ENCODE measurements at places on chromosomes 2 and 18. TPM values are rescaled to one million over a fixed set of nuclear protein-coding genes. Genes with fewer than 3 reads are reported as not detected.

DNA sequence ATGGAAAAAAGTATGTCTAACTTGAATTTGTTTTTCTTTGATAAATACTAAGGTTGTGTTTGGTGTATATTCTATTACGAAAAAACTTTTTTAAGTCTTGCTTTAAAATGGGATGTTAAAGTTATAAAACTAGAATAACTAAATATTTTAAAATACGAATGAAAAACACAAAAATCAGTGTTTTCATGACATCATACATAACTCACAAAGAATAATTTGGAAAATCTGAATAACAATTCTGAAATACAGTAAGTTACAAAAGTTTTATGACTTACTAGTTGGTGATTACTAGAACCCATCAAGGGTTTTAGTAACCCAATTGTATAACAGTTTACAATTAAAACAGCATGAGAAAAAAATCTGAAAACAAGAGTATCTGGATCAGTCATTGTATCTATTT, 61.2 kb downstream of the PIGN start:
- no peak for DNase-seq

The CROCC2 gene
- total RNA-seq, result not detected

DNA sequence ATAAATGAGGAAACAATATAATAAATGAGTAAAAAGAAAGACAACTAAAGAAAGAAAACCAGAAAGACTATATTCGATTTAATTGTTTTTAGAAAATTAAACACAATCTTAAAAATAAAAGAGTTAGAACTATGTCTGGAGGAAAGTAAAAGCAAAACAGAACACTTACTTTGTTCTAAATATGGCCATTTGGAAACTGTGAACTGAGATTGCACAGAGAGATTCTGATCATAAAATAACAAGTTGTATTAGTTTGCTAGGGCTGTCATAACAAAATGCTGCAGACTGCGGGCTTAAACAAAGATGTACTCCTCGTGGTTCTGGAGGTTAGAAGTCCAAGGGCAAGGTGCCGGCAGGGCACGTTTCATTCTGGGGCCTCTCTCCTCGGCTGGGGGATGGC, 128.1 kb upstream of the AQP4 start:
- DNase-seq, result no peak

DNA sequence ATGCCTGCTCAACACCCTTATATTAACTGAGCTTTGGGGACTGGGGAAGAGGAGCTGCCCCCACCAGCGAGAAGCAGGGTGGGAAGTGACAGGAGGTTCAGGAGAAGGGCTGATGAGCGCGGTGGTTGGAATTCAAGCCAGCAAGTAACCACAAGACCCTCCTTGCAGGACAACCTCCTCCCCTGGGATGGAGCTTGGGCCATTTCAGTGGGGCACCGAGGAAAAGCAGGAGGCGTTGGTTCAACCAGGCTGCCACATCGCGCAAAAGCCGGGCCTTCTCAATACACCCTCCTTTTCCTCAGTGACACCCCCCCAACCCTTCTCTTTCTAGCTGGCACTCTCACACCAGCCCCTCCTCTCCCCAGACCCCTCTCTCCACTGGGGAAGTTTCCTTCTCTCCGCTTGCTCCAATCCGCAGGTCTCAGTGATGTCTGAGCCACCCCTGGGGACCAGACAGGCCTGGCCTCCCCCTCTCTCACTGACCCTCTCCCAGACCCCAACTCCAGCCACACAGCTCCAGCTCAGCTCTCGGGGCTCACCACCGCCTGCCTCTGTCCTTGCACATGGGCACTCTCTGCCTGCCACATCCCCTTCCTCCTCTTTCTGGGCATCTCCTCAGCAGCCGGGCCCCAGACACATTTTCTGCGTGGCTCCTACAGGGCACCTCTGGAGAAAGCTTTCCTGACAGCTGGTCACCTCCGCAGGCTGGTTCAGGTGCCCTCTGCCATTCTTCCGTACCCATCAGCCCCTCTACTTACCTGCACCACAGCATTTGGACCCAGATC, 44.5 kb downstream of the KCNF1 start:
- DNase-seq, result no peak

DNA sequence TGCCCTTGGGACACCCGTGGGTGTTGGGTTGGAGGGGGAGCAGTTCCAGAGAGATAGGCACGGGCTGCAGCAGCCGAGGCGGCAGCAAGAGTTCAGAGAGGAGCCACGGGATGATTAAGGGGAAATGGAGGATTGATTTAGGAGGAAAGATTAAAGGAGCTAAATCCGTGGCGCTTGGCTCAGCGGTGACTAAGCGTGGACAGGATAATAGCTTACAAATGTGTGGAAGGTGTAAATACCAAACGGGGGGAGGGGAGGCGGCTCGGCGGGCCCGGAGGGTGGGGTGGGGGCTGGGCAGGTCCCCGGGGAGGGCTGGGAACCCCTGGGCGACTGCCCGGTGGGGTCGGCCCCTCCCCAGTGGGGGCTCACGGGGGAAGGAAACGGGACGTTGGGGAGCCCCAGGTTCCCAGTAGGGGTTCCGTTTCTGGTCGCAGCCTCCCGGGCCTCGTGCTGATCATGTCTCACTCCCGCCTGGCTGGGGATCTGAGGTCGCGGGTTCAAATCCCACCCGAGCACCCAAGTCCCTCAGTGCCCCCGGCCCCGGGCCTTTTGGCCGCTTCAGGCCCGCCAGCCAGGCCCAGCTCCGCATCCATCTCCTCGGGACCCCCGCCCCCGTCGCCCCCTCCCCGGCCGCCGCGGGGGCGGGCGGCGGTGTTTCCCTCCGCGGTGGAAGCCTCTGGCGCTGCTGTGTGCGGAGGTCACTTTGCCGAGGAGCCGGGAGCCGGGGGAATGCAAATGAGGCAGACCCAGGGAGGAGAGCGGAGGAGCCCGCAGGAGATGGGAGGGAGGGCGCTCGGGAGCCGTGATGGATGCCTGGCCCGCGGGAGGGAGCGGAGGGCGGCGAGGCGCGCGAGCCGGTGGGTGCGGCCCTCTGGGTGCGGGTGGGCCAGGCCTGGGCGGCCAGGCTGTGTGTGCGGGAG, 8.1 kb downstream of the ASIC4 start:
- peak; percentile 42 for DNase-seq

DNA sequence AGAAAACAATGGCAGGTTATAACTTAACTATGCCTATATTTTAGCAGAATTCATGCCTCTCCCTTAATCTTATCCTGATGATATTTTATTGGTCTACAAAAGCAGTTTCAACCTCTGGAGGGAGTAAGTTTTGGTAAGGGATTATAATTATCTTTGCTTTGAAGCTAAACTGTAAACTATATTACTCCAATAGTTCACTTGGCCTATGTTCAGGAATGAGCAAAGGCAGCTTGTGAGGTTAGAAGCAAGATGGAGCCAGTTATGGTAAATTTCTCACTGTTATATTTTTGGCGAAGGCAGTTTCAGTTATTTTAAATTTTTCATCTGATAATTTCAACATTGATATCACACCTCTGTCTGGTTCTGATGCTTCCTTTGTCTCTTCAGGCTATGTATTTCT, 192.5 kb upstream of the RGPD4 start:
- no peak for DNase-seq

The ANKRD62 gene
- total RNA-seq, result not detected

The ITGB6 gene
- 4.4 TPM for total RNA-seq

- DNase-seq, result peak; percentile 42
Observed at GRCh38 chr2:121205321-121205942, 79.6 kb downstream of the TFCP2L1 start.

DNA sequence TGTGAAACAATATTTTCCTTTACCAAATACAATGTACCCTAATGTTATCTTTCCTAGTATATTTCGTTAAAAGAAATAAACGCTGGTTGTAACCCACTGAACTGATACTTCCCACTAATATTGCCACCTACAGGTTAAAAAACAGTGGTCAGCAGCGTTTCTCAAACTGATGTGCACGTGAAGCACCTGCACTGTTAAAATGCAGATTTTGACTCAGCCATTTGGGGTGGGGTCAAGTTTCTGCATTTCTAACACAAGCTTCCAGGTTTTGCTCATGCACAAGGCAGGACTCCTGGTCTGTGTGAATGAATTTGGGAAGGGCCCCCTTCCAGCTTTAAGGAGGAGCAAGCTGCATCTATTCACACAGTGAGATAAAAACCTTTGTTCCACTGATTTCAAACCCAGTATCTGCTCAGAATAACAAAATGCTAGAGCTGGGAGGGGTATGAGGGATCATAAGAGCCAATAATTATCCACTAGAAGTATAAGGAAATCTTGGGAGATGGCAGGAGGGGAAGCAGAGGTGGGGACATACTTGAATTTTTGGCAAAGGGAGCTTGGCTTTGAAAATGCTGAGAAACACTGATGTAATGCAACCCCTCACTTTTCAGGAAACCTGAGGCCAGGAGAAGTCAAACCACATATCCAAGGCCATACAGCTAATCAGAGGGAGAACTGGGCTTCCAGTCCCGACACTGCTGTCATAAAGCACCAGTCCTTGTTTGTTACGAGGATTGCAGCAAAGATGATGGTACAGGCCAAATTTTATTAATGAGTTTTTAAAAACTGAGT, 116.2 kb downstream of the RBMS1 start:
- no peak for DNase-seq

GRCh38 chr2:651951-652373, 25.2 kb downstream of the TMEM18 start:
- no peak for DNase-seq

GRCh38 chr2:188875104-188875503, 99.1 kb upstream of the COL3A1 start:
- no peak for DNase-seq

The SETBP1 gene
- total RNA-seq, result 6.7 TPM

- DNase-seq, result peak; percentile 80
Observed at GRCh38 chr18:78213361-78213994, 766.1 kb upstream of the SALL3 start.

GRCh38 chr2:54455131-54455562, 980 bp upstream of the SPTBN1 start:
- DNase-seq, result peak; percentile 41

DNA sequence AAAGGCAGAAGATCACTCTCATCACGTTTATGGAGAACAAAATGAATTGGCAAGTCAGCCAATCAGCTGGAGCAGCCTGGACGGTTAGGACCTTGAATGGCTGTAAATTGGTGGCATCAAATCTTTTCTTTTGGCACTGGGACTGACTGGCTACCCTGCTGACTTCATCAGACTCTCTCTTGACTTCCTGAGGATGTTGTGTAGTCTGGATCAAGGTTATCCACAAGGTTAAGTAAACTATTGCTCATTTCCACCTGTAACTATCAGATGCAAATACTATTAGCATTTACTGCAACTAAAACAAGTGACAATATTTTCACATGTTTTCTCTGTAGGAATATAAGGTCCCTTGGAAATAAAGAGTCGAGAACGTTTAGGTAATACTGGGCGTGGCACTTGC, 134.3 kb upstream of the RASGRP3 start:
- no peak for DNase-seq

DNA sequence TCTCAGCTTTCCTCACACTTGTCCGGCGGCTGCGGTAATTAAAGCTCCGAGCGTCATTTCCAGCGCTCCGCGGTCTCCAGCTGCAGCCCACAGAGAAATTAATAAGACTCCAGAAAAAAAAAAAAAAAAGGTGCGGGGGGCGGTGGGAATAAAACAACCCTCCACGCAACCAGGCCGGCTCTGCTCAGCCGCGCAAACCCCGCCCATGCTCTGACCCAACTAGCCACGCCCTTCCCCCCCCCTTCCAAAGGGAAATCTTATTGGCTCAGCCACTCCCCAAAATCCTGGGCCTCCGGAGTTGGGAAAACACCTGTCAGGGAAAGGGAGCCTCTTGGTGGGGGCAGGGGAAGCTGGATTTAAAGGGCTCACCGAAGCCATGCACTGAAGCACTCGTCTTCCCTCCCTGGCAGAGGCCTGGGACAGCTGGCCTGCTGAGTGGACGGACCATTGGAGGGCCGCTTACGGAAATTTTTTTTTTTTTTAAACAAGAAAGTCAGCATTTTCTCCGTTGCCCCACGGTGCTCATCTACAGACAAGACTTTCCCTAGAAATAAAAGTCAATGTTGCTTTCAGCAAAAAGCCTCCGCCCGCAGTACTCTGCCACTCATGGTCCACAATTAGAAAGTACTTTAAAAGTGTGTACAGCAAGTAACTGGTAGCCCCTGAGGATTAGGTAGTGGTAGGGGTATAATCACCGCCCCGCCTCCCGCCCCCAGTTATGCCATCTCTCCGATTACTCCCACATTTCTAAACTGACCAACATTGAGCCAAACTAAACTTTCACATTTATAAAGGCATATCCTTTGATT, 674 bp upstream of the ERBB4 start:
- peak; percentile 77 for DNase-seq

DNA sequence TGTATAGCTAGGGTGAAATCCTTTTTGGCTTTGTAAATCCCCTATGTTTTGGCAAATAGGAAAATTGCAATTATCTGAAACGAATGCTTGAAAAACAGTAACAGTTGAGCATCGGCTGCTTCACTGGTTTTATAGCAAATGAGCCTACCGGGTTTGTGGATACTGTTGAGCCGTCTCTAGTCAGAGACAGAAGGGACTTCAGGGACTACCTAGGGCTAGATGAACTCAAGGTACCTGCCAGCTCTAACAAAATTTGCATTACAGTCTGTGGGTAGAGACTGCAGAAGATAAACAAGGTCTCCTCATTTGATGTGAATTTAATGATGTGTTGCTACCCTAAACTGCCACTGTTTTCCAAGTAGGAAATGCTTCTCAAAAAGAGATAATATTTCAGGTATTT, 101.1 kb downstream of the EML6 start:
- DNase-seq, result no peak

- no peak for DNase-seq
Observed at GRCh38 chr2:146837857-146838256, 1007.0 kb upstream of the ACVR2A start.

The UNC80 gene
- total RNA-seq, result not detected

DNA sequence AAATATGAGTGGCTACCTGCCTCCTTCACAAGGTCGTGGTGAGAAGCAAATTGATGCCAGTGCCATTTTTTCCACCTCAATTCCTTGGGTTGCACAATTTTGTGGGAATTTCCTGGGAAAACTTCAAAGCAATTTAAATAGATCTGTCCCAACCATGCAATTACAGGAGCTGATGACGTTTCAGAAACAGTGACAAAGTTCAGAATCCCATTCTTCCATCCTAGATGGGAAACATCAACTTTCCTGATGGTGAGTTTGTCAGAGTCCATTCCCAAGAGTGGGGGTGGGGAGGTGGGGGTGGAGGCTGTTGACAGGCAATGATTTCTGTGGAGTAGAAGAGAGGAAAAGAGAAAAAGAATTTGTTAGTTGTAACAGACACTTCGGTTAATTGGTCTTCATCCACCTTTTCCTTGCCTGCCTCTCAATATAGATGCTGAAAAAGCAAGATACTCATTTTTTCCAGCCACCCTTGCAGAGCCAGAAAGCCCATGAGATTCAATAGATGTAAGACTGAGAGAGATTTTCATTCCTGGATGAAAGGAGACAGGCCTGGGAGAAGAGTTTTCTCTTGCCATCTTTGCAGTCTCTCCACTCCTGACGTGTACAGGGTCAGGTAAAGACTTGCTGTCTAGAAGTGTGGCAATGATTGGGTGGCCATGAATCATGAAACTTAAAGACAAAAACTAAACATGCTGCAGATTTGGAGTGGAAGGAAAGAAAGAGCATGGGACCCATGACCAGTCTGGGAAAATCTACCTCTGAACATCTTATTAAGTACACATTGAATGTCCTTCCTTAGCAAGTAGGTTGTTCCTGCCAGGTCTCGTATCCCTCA, 47.3 kb downstream of the SOCS6 start:
- no peak for DNase-seq

GRCh38 chr2:210722092-210722491, 165.7 kb downstream of the CPS1 start:
- no peak for DNase-seq

GRCh38 chr2:196442211-196442610, 197.3 kb upstream of the CCDC150 start:
- no peak for DNase-seq
